ENCODE measurements at places on chromosomes 16 and 17.
A peak's percentile ranks its signal among the peaks of the same experiment; 100 is the strongest.

GRCh38 chr17:74968361-74968780 is 4.2 kb downstream of the HID1 start:
- DNase-seq, result no peak

DNA sequence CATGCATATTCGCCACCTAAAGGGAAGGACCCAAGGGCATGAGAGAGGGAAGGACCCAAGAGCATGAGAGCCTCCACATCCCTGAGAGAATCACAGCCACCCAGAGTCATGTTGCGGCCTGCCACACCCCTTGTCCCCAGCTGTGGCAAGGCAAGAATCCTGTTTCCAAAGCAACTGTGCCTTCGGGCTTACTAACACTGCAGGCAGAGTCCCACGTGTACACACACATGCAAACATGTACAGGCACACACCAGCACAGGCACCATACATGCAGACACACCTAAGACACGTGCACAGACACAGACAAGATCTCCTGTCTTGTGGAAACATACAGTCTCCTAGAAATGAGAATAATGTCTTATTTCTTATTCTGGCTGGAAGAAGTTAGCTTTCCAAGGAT is 92.4 kb upstream of the CDYL2 start:
- no peak for DNase-seq

DNA sequence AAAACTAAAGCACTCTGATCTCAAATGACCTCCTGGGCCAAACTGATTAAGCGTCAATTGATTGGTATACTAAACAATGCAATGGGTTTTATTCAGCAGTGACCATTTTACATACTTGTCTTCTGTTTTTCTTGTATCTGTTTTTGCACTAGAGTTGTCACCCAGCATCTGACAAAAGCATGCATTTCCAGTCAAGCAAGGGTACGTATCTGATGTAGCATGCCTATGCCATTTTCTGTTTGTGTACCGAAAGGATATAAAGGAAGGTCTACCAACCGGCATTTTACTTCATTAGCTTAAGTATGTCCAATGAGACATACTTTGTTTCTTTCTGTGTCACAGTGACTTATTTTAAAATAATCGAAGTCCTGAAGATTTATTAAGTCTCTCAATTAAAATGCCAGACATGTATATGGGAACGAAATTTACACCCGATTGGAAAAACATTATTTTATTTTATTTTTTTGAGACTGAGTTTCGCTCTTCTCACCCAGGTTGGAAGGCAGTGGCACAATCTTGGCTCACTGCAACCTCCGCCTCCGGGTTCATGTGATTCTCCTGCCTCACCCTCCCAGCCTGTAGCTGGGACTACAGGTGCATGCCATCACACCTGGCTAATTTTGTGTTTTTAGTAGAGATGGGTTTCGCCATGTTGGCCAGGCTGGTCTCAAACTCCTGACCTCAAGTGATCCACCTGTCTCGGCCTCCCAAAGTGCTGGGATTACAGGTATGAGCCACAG is 7.5 kb downstream of the TOB1 start:
- DNase-seq, result no peak

DNA sequence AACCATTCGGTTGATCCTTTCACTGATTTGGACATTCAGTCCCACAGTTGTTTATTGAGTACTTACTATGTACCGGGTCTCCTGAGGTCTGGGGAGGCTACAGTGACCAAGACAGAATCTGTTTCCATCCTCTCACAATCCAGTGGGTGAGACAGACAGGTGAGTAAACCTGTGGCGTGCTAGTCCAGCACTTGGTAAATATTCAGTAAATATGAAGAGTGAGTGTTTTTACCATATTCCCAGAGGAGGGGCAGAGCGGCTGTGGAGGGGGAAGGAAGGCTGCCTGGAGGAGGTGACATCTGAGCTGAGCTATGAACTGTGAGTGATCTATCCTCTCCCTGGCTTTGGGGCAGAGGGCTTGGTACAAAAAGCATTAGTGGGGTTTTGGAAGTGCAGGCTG is 31.4 kb downstream of the CCR7 start:
- DNase-seq, result no peak

DNA sequence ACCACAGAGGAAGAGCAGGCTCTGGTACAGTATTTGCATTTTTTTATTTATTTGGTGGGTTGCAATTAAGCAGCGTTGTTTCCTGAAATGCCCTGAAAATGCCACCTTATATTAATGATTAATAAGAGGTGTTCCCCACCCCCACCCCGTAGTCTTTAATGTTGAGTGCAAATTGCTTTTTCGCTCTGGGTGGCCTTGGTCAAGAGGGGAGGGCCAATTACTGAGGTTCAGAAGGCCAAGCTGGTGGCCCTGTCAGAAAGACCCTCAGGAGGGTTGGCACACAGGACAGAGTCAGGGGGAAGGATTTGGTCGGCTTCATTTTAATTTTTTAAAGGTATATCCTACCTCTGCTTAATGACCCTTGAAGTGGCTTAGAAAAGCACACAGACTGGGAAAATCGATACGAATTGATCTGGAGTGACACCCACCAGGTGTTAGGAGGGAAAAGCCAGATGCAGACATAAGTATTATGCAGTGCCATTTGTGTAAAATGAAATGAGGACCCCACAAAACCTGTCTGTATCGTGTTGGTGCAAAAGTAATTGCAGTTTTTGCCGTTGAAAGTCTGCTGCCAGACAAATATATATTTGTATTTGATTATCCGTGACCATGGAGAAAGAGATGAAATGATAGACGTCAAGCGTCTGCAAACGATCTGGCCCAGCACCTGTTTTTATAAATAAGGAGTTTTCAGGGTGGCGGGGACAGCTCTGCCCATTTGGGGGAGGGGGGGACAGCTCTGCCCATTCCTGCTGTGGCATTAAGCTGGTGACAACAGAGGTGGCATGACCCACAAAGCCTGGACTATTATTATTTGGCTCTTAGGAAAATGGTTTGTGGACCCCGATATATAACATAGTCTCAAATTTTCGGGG is 143.8 kb upstream of the PLCG2 start:
- no peak for DNase-seq

- DNase-seq, result peak; percentile 69
These were observed at the start of gene SP6 for GRCh38 chr17:47850692-47851573. Gene SP6, minus strand, starts transcription at chr17:47851163. Its CDS starts 2,734 bp downstream, at chr17:47848429.

GRCh38 chr17:2042390-2042847 is 597 bp downstream of the OVCA2 start:
- DNase-seq, result no peak

- DNase-seq, result no peak
These were observed 40.3 kb upstream of the CCNF start for GRCh38 chr16:2388875-2389433.

DNA sequence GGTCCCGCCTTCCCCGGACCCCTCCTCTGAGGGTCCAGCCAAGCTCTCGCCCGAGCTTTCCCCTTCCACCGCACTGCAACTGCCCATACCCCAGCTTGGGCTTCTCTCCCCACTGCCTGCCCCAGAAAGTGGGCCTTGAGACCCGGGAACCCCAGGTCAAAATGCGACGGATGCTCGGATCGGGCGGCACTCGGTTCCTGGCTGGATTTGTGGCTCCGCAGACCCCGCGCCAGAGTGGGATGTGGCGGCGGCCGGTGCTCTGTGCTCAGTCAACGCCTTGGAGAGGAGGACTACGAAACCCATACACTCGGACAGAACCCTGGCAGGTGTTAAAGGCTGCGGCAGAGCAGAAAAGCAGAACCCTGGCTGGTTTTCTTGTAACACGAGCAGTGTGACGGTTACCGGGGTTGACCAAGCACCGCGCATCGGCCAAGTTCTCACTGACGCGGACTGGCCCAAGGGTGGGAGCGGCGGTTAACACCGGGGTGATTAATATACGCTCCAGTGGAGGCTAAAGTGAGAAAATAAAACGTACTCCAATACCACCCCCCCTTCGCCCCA is 885 bp upstream of the SLFN13 start:
- DNase-seq, result no peak

GRCh38 chr17:13055131-13055530 is 37.3 kb upstream of the ELAC2 start:
- DNase-seq, result no peak

DNA sequence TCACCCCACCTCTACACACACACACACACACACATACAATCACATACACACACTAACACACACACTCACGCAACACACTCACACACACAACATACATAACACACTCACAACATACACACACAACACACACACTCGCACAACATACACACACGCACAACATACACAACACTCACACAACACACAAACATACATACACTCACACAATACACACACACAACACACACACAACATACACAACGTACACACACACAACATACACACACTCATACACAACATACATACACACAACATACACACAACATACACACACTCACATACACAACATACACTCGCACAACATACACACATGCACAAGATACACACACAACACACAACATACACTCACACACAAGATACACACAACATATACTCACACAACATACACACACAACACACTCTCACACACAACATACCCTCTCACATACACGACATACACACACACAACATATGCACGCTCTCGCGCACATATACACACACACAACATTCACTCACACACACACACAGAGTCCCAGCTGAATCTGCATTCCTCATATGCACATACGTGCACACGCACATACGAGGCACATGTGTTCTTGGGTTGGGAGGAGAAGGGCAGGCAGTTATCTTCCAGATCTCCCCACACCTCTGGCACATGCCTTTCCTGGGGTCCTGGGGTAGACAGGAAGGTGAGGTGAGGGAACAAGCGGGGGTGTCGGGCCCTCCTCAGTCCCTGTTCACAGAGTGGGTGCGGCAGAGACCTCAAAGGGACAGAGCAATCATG is 1.1 kb downstream of the ASGR2 start:
- DNase-seq, result no peak

- DNase-seq, result no peak
These were observed 10.4 kb downstream of the CANT1 start for GRCh38 chr17:78999056-78999768.

DNA sequence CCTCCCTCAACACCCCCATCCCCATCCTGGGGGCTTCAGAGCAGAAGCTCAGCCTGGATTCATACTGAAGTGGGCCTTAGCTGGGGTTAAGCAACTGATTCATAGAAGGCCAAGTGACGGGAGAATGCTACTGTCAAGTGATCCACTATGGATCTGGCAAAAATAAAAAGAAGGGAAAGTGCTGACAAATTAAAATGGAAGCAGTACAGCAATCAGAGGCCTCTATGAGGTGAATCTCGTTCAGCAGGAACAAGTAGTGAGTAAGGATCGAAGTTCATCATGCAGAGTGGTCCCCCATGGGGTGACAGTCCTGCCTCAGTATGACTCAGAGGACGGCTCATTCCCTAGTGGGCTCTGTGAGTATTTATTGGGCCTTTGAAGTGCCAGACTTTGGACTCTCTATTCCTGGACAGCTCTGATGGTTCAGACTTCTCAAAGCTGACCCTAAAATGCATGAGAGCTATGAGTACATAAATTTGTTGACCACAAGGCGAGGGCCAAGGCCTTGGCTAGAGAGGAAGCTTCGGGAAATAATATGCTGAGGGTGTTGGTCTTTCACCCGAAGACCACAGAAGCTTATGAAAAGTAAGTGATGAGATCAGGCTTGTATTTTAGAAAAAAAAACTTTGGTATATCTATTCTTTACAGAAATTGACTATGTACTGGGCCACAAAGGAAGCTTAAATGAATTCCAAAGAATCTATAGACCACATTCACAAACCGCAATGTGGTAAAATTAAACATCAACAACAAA is 5.3 kb upstream of the NSMCE1 start:
- DNase-seq, result no peak

DNA sequence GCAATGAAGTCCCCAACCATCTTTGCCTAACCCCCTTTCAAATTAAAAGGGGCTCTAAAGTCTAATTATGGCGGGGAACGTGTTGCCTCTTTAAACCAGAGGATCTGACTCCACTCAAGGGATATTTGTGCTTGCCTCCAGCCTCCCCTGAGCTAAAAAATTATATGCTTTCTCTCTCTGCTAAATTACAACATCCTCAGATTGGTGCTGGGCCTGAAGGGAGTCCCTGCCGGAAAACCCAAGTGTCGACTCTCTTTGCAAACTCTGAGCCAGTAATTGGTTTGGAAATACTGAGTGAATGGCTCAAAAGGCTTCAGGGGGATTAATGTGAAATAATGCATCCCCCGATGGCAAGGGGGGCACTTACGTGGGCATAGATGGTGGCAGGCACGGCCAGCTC is 208.5 kb upstream of the TNRC6C start:
- DNase-seq, result no peak

DNA sequence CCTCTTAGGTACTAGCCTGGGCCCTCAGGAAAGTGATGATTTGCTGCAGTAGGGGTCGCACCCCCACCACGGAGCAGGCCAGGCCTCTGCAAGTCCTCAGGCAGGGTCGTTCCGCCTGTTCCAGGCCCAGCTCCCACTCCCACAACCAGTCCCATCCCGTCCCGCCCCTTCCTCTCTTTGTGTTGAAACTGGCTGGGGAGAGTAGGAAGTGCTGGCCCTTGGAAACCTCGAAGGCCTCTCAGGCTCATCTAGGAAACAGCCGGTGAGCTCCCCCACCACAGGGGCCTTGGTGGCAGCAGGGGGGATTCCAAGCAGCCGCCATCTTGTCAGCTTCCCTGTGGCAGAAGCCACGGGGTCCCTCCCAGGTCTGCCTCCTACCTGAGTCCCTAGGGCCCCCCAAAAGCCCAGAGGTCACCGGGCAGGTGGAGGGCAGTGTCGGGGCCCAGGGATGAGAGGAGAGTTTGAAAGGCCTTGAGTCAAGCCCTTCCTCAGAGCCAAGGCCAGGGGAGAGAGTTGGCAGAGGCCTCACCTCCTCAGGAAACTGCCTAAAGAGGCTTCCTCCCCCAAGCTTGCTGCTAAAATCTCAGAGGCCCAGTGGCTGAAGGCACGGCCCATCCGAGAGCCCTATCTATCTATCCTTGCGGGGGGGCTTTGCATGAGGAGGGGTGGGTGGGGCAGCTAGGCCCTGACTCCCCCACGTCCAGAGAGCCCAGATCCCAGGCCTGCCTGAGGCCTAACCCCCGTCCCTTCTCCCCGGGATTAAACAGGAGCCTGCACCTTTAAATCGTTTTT is 22.2 kb downstream of the MMP15 start:
- no peak for DNase-seq

- no peak for DNase-seq
These were observed 52.4 kb upstream of the TANGO6 start for GRCh38 chr16:68790944-68791343.

GRCh38 chr17:20141198-20141972 is 132.2 kb downstream of the SPECC1 start:
- DNase-seq, result no peak

All from activated T-cell treated with anti-CD3 and anti-CD28 coated beads, Interleukin-2, amount 50 U/mL, for 4 hours (primary cell).